SJSA1 (cell line): ENCODE measurements at places on chromosomes 7 and 10. TPM values are rescaled to one million over a fixed set of nuclear protein-coding genes. Genes with fewer than 3 reads are reported as not detected.

DNA sequence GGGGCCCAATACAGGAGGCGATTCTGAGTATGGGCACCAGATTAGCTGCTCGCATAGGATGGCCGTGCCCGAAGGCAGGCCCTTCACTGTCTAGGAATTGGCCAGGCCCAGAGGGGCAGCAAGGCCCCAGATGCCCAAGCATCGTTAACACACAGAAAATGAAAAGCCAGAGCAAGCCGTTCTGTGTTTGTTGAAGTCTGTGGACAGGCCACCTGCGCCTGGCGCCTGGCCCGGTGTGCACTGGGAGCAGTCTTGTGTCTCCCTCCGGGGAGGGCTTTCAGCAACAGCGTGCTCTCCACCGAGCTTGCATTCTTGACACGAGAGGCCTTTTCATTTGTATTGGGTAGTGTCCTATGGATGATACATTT, 34.5 kb upstream of the TTYH3 start:
- no peaks in the 10 kb centered on the region for H3K27me3 ChIP-seq
- peaks cover 4% of the 10 kb centered on the region; the same call in 1 of the 2 replicates for H3K36me3 ChIP-seq
- H3K27ac ChIP-seq = no peak overlapping the region
- H3K4me3 ChIP-seq = no peak overlapping the region

DNA sequence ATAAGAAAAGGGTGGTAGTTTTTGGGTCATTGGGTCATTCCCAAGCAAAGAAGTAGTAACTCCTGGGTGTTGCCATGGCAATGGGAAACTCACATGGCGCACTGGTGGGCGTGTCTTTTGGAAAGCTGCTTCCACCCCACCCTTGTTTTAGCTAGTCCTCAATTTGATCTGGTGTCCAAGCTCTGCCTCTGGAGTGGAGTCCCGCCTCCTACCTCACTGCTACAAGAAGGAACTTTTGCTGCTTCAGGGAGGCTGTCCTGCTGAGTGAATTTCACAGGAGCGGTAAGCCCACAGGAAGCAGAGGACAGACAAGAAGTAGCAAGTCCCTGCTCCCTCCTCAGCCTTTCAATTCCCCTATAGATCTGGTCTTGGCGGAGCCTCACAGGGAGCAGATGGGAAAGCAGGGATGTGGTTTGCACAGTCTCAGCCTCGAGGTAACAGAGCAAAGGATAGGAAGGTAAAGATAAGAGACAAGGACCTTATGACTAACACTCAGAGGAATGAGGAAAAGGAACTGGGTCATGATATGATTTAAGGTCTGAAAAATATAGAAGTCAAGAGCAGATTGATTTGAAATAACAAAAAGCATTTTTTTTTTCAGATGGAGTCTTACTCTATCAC, 700.3 kb downstream of the TNS3 start:
- no peaks in the 10 kb centered on the region for H3K4me1 ChIP-seq
- H3K27me3 ChIP-seq = no peaks in the 10 kb centered on the region
- H3K27ac ChIP-seq = no peak overlapping the region
- no peaks in the 10 kb centered on the region for H3K36me3 ChIP-seq

GRCh38 chr10:70456164-70456563, 14.7 kb upstream of the NODAL start:
- no peaks in the 10 kb centered on the region for H3K36me3 ChIP-seq
- no peak for DNase-seq
- no peak overlapping the region for H3K27ac ChIP-seq
- 0 out of 2 replicates have a peak, but pooled peaks cover 2% of the 10 kb centered on the region for H3K27me3 ChIP-seq
- H3K4me3 ChIP-seq = no peak overlapping the region
- peaks cover 9% of the 10 kb centered on the region for H3K4me1 ChIP-seq

DNA sequence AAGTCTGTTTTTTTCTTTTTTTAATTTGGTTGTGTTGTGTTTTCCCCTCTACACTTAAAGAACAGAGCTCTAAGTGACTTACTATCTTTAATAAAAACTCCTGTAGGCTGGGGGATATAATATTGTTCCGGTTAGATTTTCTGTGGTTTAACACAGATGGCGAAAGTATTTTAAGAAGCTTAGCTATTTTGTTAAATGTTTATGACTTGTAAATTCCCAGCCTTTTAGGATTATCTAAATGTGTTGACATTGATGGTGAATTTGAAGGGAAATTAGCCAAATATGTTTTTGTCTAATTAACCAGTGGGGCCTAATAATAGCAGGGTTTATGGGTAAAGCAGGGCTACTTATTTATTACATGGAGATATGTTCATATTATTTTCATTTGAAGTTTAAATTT, 538.5 kb downstream of the INHBA start:
- no peaks in the 10 kb centered on the region for H3K27me3 ChIP-seq
- peaks cover 11% of the 10 kb centered on the region for H3K4me1 ChIP-seq
- no peaks in the 10 kb centered on the region for H3K36me3 ChIP-seq
- DNase-seq = no peak
- peak overlapping the region; percentile 37; the same call in 1 of the 2 replicates for H3K27ac ChIP-seq

GRCh38 chr7:18573410-18574234, 78.1 kb downstream of the HDAC9 start:
- H3K27me3 ChIP-seq = no peaks in the 10 kb centered on the region
- H3K4me3 ChIP-seq = no peak overlapping the region
- H3K4me1 ChIP-seq = peaks cover 4% of the 10 kb centered on the region; the same call in 1 of the 2 replicates
- H3K27ac ChIP-seq = no peak overlapping the region
- H3K36me3 ChIP-seq = peaks cover 29% of the 10 kb centered on the region

GRCh38 chr7:135277161-135277560, 43.5 kb downstream of the STRA8 start:
- no peak for DNase-seq
- H3K27ac ChIP-seq = no peak overlapping the region
- H3K36me3 ChIP-seq = no peaks in the 10 kb centered on the region
- H3K27me3 ChIP-seq = peaks cover 7% of the 10 kb centered on the region
- H3K4me1 ChIP-seq = peaks cover 3% of the 10 kb centered on the region; the same call in 1 of the 2 replicates
- H3K4me3 ChIP-seq = no peak overlapping the region

The SPAM1 gene
- total RNA-seq = not detected in 2 replicates

DNA sequence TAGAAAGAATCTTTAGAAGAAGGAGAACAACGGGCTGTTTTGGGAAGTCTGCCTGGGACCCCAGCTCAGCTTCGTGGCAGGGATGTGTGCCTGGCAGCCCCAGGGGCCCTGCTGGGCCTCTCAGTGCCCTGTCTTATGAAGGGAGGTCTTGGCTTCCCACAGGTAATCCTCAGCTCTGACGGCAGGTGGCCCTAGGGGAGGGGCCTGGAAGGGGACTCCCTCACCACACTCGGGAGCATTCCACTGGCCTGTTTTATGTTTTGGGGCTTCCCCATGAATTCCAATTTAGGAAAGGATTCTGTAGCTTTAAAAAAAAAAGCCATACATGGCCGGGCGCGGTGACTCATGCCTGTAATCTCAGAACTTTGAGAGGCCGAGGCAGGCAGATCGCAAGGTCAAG, 3.0 kb upstream of the DMBT1 start:
- H3K36me3 ChIP-seq = no peaks in the 10 kb centered on the region
- H3K4me1 ChIP-seq = no peaks in the 10 kb centered on the region
- peaks cover 7% of the 10 kb centered on the region for H3K27me3 ChIP-seq
- H3K27ac ChIP-seq = no peak overlapping the region
- DNase-seq = no peak

DNA sequence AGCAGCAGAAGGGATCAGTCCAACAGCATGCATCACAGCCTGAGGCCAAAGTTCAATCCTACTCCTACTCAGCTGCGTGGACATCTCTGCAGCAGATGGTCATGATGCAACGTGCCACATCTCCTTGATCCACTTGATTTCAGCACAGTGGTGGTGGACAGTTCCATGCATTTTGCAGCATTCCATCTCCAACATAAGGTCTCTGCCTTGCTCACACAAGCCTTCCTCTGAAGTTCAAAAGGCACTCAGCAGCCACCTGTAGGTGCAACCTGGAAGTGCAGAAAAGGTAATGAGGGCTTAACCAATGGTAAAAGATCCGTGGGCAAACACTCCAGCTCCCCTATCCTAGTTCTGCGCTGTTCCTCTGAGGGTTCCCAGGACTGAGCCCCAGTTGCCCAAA, 57.5 kb upstream of the CHCHD3 start:
- no peak overlapping the region for H3K27ac ChIP-seq
- H3K4me1 ChIP-seq = no peaks in the 10 kb centered on the region
- H3K4me3 ChIP-seq = no peak overlapping the region
- DNase-seq = no peak
- no peaks in the 10 kb centered on the region for H3K27me3 ChIP-seq
- no peaks in the 10 kb centered on the region for H3K36me3 ChIP-seq

DNA sequence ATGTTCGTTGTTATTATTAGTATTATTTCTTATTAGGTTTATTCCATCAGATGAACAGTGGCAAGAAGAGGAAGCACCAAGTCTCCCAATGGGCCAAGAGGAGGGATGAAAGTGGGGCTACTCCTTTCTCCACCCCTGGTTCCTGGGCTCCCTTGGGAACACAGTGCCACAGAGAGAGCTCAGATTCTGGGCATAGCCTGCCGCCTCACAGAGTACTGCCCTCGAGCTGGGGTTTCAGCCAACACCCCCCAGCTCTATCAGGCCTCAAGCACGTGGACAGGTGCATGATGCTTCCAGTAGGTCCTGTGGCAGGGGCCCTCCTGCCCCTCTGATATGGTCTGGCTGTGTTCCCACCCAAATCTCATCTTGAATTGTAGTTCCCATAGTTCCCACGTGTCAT, 103.6 kb upstream of the RNF32 start:
- no peak overlapping the region for H3K4me3 ChIP-seq
- no peaks in the 10 kb centered on the region for H3K4me1 ChIP-seq
- DNase-seq = no peak
- H3K27me3 ChIP-seq = no peaks in the 10 kb centered on the region
- no peak overlapping the region for H3K27ac ChIP-seq
- no peaks in the 10 kb centered on the region for H3K36me3 ChIP-seq

The MYH16 gene
- 0.41 TPM in 1 of 2 replicates, not detected in the other for total RNA-seq

DNA sequence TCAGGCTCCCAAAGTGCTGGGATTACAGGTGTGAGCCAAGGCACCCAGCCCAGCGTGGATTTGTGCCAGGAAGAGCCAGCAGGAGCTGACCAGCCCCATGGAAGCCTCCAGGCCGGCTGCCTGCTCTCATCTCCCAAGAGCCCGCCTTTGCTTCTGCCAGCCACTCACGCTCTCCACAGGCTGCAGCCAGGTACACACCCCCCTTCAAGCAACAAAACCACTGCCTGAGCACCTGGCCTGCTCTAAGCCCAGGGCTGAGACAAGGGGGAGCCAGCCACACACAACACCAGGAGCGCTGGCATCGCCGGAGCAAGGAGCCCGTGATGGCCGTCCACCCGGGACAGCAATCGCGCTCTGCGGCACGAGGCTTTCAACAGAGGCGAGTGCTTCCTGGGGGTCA, 34.5 kb downstream of the MAD1L1 start:
- no peak overlapping the region for H3K4me3 ChIP-seq
- H3K27me3 ChIP-seq = no peaks in the 10 kb centered on the region
- no peaks in the 10 kb centered on the region for H3K4me1 ChIP-seq
- no peak overlapping the region for H3K27ac ChIP-seq
- H3K36me3 ChIP-seq = peaks cover 49% of the 10 kb centered on the region
- peak; percentile 34 for DNase-seq

The CUZD1 gene
- total RNA-seq = 2.0 and 3.5 TPM in 2 replicates

The SFTPD gene
- total RNA-seq = 0.29 TPM in 1 of 2 replicates, not detected in the other
